Activated T-helper 1 cell treated with anti-CD3 and anti-CD28 coated beads, Interleukin-2, amount 50 U/mL, for 16 hours (primary cell): ENCODE measurements at places on chromosomes 13 and 19.

DNA sequence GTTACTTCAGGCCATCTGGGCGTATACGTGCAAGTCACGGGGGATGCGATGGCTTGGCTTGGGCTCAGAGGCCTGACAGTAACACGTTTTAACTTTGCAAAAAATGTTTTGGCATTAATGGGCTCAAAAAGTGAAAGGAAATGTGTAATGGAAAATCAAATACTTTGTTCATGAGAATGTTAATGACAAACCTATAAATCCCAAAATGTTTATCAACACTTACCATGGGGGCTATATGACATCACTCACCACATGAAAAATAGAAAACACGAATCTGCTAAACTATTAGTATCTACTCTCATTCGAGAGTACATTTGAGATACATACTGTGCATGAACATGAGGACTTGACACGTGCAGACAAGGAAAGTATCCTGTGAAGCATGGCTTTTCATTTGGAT, 91.7 kb downstream of the FAM216B start:
- DNase-seq = no peak

GRCh38 chr13:99391781-99392469, 84.7 kb upstream of the GPR183 start:
- no peak for DNase-seq

GRCh38 chr19:6343462-6343861, 10.1 kb upstream of the ACER1 start:
- no peak for DNase-seq

DNA sequence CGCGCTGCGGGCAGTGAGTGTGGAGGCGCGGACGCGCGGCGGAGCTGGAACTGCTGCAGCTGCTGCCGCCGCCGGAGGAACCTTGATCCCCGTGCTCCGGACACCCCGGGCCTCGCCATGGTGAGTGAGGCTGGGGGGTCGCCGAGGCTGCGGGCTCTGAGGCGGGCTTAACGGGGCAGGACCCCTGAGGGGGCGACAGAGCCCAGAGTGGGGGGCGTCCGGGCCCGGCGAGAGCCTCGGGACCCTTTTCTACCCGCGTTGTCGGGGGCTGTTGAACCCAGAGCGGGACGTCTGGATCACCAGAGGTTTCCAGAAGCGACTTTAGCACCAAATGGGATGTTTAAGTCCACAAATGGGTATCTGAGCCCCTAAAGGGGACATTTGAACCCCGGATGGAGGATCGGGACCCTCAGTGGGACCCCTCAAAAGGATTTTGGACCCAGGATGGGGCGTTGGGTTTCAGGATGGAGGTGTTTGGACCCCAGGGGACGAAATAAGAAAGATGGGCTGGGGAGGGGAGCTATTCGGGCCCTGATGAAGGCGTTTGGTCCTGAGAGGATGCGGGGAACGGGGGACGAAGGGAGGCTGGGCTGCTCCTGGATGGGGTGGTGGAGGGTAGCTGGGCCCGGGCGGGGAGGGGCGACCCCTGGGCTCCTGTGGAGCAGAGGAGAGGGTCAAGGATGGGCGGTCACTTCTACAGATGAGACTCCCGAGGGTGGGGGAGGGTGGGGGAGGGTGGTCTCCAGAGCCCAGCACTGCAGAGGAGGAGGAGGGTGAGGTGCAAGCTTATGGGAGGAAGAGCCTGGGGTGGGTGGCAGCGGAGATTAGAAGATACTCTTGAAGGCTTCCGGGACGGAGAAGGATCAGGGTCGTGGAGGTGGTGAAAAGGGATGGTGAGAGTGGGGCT, at the start of gene CALM3:
CALM3 (plus strand) TSS at position 13 of the 907 bp plus-strand sequence; CDS start at position 118, 105 bp downstream.
- DNase-seq = no peak

DNA sequence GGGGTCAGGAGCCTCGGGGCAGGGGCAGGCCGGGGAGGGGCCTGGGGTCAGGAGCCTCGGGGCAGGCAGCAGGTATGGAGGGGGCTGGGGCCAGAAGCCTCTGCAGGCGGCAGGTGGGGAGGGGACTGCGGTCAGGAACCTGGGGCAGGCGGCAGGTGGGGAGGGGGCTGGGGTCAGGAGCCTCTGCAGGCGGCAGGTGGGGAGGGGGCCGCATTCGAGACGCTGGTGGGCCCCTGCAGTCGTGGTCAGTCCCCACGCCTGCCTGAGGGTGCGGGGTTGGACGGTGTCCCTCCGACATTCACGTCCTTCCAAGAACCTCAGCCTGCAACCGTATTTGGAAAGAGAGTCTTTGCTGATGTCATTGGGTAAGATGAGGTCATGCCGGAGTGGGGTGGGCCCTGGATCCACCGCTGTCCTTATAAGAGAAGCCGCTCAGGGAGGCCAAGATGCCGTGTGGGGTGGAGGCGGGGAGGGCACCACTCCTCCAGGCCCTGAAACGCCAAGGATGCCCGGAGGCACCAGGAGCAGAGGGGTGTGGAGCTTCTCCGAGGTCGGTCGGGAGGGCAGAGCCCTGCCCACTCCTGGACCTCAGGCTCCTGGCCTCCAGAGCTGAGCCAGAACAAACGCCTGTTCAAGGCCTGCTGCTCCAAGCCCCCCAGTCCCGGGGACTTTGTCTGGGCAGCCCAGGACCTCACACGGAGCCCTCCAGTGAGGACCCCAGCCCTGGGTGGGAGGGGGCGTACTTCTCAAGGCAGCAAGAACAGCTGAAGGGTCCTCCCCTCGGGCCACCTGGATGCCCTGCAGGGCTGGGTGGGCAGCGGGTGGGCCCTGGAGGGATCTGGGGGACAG, 30.1 kb downstream of the PIP5K1C start:
- no peak for DNase-seq

- DNase-seq = no peak
Observed at GRCh38 chr13:49357694-49358093, 86.2 kb downstream of the CAB39L start.

- DNase-seq = no peak
Observed at GRCh38 chr13:38090913-38091312, 221.3 kb upstream of the TRPC4 start.

DNA sequence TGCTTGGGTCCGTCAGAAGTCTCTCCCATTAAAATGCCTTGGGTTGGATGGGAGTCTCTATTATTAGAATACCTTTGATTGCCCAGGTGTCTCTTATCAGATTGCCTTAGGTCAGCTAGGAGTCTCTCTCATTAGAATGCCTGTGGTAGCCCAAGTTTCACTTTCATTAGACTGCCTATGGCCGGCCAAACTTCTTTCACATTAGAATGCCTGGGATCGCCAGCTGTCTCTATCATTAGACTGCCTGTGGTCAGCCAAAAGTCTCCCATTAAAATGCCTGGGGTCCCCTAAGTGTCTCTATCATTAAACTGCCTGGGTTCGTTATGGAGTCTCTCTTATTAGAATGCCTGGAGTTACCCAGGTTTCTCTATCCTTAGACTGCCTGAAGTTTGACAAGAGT, 1476.7 kb downstream of the UQCRFS1 start:
- DNase-seq = no peak

DNA sequence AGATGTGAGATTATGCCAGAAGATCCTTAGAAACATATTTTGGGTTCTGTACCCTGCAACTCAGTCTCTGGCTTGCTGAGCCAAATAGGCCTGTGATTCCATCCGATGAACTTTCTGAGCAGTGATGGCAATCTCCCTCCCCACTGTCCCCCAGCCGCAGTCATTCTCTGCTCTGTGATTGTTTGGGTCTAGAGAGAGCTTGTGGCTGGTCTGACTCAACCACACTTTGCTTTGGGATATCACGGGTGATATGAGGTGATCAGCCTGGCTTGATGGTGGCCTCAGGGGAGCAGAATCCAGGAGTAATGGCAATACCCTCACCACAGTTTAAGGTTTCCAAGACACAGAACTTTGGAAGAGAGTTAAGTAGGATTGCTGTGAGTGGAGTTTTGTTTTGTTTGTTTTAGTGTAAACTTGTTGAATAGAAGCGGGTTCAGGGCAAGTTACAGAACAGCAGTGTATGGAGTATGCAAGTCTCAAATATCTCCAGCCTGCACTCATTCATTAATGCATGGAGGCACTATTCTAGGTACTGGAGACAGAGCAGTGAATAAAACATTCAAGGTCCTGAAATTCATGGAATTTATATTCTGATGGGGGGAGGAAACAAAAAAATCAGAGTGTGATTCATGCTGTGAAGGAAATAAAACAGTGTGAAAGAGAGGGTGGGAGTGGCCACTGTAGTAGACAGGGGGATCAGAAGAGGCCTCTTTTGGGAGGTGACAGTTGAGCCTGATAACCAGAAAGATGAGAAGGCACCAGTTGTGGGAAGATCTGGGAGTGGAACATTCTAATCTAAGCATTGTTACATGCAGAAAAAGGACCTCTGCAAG, 5.3 kb downstream of the SAMD4B start:
- no peak for DNase-seq

- no peak for DNase-seq
Observed at GRCh38 chr13:60328073-60328472, 68.9 kb upstream of the TDRD3 start.

GRCh38 chr13:77691871-77692270, 5.6 kb upstream of the SLAIN1 start:
- no peak for DNase-seq

DNA sequence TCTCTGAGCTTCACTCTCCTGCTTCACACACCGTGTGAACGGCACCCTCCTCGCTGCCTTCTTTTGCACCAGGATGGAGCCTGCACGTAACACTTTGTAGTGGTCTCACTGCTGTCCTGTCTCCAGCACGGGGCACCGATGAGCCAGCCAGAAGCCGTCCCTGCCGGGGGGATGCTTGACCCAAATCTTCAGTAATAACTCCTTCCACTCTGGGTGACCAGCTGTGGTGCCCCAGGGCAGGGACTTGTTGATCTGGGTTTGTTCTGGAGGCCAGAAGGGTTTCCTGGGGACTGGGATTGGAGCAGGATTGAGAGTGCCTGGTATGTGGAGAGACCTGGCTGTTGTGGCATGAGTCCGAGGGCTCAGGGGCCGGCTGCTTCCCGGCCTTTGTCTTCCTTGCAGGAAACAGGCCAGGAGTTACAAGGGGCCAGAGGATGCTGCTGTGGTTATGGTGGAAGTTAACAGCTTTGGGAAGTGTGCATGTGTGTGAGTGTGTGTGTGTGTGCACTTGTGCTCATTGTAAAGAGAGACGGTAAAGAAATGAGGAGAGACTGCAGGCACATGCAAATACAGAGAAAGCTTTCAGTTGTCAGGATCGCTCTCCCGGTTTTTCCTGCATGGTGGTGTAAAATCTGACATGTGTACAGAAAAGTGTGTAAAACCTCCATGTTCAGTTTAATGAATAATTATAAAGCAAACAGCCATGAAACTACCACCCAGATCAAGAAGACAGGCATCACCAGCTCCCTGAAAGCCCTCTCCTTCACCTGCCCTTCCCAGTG, 18.9 kb downstream of the PAK4 start:
- no peak for DNase-seq

DNA sequence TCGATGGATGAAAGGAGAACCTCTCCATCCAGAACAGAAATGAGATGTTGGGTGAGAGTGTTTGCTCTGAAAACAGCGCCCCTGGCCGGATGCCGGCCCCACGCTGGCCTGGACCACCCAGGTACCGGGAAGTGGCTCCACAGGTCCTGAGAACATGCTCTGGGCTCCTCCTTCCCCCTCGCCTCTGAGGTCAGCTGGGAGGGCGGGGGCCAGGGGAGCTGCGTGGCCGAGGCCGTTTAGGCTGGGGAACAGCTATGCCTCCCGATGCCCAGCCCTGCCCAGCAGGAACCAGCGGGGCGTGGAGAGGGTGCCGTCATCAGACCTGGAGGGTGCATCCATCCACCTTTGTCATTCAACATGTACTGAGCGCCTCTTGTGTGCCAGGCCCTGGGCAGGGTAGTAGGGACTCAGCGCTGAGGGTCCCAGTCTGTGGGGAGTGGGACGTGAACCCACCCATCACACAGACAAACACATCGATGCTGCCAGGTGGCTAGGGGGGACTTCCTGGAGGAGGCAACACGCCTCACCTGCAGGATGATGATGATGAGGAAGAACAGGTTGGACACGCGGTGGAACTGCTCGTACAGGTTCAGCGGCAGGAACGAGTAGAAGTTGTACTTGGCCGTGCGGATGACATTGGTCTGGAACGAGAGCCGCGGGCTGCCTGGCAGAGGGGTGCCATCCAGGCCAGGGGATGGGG, 4.2 kb downstream of the ATP8B3 start:
- no peak for DNase-seq

DNA sequence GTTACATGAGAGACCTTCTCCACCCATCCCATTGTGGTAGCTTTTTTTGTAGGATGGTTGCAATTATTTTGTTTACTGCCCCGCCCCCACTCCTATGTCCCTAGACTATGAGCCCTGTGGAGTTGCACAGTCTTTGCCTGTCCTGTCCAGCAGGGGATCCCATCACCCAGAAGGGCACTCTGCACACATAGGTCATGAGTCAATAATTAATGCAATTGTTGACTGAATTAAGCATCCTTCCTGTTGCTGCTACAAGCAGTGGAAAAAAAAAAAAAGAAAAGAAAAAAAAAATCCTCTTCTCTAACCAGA, 14.2 kb downstream of the C19orf81 start:
- no peak for DNase-seq

GRCh38 chr13:51721496-51721895, 82.5 kb downstream of the DHRS12 start:
- no peak for DNase-seq

DNA sequence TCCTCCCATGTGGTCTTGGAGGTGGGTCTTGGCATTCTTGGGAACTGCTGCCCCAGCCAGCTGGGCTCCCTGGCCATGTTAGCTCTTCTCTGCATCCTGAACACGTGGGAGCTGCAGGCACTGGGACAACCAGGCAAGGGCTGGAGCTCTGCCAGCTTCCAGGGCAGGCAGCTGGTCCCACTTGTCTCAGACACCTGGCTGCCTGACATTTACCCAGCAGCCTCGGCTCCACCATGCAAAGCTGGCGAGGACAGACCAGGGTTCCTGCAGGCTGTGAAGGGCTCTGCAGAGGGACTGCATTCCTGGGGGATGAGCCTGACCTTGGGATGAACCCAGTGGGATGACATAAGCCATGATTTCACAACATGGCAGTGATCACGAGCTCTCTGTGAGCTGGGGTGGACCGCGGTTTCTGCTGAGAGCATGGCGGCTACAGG, 99.0 kb upstream of the TSHZ3 start:
- DNase-seq = no peak

DNA sequence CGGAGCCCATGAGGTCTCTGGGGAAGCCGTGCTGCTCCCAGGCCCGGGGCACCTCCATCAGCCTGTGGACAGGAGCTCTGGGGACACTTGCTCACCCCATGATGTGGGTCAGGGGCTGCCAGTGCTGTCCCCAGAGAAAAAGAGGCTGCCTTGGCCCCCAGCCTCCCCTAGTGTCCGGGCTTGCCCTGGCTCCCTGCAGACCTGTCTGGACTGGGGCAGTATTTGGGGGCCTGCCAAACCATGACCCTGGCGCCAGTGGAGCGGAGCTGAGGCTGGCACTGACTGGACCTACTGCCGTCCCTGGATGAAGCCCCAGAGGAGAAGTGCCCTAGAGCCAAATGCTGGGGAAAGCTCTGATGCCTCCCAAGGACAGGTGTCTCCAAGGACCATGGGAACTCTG, 30.4 kb downstream of the ELAVL1 start:
- no peak for DNase-seq

GRCh38 chr13:43984292-43984691, 104.6 kb downstream of the LACC1 start:
- DNase-seq = no peak

GRCh38 chr13:37457612-37458011, 141.0 kb downstream of the POSTN start:
- DNase-seq = no peak
